Lower leg skin (tissue), 4 donors: ENCODE measurements at places on chromosomes 4 and X.

DNA sequence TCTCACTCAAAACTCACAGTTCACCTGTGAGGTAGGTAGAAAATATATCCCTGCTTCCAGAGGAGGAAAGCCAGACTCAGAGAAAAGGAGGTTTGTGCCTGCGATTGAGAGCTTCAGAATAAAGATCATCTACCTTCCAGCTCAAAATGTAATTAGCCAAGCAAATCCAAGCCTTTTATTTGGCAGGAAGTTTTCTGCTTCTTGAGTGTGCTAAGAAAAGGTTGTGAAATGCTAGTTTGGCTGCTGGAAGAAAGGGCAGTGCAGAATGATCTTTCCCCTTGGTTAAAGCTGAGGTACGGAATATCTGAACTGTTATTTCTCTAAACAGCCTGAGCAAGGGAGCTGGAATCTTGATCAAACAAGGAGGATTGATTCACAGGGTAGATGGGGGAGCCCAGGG, 59.7 kb upstream of the VCX3B start:
- no peak for DNase-seq

- DNase-seq = no peak
Observed at GRCh38 chr4:7771541-7772507, 167.8 kb downstream of the AFAP1 start.

- DNase-seq = no peak
Observed at GRCh38 chr4:8540991-8541390, 39.2 kb upstream of the GPR78 start.

- no peak for DNase-seq
Observed at GRCh38 chr4:74426101-74426500, 18.8 kb upstream of the AREG start.
